ENCODE measurements at places on chromosomes 7 and 10. TPM values are rescaled to one million over a fixed set of nuclear protein-coding genes. Genes with fewer than 3 reads are reported as not detected.

GRCh38 chr7:69232445-69233376 is 365.6 kb upstream of the AUTS2 start:
- DNase-seq, result no peak

DNA sequence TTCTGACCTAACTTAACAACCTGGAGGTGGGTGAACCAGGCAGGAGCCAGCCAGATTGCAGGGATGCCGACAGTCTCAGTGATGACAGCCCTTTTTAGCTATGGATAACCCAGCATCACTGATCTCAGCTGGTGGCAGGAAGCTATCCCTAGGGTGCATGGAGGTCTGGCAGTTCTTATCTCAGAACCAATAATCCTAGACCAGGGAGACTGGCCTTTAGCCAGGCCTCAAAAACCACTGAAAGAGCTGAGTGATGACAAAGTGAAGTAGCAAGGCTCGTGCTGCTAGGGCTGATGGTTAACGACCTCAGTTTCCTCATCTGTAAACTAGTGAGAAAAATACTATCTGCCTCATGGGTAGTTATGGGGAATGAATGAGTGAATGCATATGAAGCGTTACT is 112.5 kb downstream of the RALA start:
- DNase-seq, result no peak

PIP4K2A gene
- 34.7 TPM for total RNA-seq

DNA sequence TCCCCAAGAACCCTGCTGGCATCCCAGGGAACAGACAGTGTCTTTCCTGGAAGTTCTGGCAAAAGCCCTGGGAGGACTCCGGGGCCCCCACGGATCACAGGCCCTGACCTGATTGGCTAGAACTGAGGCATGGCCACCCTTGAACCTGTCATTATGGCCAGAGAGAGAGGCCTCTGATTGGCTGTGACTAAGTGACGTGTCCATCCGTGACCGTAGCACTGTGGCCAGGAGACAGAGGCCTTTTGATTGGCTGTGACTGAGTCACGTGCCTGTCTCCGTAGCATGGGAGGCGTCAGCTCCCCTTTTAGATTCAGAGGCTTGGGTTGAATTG is 163.8 kb downstream of the RGS10 start:
- DNase-seq, result no peak

GRCh38 chr10:132326344-132326889 is 5.6 kb upstream of the LRRC27 start:
- no peak for DNase-seq

- DNase-seq, result no peak
Observed at GRCh38 chr7:25173184-25173583, 48.1 kb upstream of the CYCS start.

DNA sequence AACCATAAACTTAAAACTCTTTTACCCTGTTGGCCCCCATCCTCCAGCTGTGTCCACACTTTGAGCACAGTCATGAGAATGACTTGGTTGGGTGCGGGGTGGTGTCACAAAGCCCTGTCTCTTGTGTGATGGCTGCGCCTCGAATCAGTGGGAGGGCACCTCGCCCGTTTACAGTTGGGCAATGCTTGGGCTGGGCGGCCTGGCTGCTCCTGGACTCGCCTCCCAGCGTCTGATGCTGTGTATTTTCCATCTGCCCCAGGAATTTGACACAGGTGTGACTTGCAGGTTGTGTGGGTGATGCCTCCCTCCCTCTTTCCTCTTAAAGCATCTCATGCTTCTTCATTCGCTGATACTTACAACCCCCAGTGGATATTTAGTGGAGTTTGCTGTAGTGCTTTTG is 33.7 kb downstream of the CHST12 start:
- DNase-seq, result no peak

DNA sequence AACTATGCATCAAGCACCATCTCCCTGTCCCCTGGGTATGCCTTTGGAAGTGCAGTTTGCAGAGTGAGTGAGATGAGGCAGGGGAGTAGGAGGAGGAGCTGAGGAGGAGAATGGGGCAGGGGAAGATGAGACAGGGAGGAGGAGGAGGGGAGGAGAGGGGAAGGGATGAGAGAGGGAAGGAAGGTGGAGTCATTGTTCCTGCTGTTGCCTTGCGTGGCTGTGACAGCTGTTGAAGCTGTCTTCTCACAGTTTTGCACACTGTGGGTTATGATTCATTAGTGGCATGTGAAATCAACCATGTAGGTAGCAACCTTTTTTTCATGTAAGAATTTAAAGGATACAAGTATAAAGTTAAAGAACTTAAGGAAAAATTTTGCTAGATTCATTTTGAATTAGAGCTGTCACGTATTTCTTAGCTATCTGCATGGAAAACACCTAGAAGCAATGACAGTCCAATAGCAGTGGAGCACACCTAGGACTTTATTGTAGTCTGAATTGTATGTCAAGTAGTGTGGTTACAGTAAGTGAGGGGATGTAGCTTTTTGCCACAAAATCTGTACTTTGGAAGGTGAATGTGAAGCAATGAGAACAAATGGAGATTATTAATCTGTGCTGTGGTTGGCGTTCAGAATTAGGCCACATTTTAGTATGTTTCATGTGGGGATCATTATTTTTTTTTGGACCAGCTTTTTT is 21.7 kb downstream of the CCM2 start:
- no peak for DNase-seq

DNA sequence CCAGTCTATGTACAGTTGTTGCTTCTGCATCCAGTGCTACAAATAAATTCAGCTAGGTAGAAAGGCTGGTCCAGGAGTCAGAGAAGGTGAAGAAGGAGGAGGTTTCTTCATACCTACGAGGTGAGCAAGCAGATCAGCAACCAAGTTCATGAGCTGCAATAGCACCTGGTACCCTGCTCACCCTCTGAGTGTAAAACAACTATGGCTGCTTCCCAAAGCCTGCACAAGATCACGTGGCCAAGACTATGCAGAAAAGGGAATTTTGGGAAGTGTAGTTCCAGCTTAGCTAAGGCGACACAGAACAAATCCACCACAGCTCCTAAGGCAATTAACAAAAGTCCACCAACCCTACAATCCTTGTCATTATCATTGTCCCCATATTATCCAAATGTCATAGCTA is 95.9 kb upstream of the AUTS2 start:
- no peak for DNase-seq

GRCh38 chr7:39086638-39087360 is 109.1 kb downstream of the POU6F2 start:
- DNase-seq, result no peak

GRCh38 chr10:36608251-36608650 is 517.1 kb upstream of the ANKRD30A start:
- peak; percentile 86 for DNase-seq

AASS gene
- 34.0 TPM for total RNA-seq

GRCh38 chr10:98378722-98379121 is 36.3 kb downstream of the PYROXD2 start:
- DNase-seq, result no peak

DNA sequence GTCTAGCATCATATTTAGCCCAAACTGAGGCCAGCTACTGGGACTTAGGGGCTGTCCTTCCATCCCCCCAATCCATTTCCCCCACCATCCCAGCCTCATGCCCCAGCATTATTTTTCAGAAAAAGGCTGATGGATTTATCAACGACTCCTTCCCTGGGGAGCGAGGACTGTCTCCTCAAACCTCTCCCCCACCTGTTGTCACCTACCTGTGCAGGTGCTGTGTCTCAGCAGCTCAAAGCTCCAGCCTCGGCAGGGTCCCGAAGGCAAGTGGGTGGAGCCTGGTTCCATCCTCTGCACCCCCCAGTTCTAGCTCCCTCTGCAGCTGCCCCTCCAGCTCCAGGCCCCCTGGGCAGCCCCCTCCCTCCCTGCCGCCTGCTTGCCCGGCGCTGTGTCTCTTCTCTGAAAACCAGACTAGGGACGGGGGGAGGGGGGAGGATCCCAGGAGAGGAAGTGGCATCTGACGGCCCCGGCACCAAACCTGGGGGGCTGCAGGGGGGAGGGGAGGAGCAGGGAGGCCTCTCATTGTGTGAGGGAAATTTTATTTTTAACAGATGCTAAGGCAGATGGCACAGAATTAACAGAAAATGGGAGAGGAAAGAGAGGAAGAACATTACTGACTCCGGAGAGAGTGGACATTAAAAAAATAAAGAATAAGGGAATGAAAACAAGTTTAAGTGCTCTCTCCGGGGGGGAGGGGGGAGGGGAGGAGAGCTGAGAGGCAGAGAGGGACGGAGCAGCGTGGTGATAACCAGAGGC is 61.7 kb upstream of the PAX2 start:
- no peak for DNase-seq

NOLC1 gene
- 42.9 TPM for total RNA-seq

AOAH gene
- not detected for total RNA-seq

DNA sequence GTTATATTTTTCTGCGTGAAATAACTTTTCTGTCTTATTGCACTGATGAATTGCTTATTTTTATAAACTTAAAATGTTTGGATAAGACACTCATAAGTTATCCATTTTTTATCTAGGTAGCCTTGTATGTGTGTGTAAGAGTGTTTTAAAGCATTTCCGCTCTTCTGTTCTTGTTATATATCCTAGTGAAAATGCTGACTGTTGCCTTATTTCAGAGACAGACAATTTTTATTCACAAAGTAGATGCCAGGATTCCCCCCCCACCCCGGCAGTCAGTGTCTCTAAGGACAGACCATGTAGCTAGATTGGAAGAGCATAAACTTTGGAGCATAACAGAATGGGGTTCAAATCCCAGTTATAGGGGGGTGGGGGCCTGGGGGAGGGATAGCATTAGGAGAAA is 1.6 kb downstream of the SMC3 start:
- no peak for DNase-seq

DNA sequence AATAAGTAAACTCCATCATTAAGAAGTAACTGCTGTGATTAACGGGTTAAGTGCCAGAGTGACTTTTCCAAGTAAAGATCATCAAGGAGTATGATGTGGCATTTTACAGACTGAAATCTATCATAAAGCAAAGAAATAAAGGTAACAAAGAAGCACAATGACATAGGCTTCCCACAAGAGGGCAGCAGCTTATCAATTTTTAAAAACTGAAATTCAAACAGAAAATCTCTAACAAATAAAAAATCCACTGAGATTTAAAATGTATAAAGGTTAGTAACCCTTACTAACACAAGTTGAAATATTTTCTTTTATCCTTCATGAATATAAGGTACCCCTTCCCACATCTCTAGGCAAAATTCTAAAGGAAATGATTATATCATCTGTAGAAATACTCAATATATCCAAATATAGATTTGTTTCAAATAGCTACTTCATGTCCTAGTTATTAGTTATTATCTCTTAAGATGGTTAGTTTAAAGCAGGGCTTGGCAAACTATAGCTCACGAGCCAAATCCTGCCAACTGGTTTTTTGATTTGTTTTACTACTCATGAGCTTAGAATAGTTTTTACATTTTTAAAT is 29.2 kb downstream of the FAM3C start:
- DNase-seq, result no peak

GPRIN2 gene
- total RNA-seq, result not detected

DNA sequence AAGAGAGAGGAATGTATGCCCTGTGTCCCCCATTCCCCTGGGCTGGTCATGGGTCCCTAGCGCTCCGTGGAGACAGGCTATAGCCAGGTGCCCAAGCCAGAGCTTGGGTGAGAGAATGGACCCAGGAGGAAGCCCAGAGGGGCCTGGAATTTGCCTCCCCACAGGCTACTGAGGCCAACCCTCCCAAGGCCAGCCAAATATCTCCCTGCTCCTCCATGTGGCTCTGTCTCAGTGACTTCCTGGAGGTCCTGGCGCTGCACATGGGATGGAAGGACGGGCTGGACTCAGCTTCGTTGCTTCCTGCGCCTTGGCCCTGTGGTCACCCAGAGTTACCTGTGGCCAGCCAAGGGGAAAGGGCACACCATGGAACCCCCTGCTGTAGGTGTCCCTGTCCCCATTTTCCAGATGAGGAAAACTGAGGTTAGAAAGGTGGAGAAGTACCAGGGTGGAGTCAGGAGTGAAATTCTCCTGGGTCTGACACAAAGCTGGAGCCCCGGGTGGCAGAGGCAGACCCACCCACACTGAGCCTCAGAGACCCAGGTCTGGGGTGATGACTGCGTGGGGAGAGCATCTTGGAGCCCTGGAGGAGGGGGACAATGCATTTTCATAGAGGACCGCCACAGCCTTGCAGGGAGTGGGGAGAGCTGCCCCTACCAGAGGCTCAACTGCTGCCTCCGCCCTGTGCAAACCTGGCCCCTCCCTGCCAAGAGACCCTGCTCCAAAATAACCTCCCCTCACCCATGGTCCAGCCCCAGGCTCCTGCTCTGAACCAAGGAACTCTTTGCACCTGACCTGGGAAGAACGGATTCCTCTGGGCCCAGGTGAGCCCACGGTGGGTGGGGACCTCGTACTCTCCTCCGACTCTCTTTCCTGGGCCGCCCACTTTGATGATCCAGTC is 42.6 kb downstream of the TMEM270 start:
- no peak for DNase-seq

DNA sequence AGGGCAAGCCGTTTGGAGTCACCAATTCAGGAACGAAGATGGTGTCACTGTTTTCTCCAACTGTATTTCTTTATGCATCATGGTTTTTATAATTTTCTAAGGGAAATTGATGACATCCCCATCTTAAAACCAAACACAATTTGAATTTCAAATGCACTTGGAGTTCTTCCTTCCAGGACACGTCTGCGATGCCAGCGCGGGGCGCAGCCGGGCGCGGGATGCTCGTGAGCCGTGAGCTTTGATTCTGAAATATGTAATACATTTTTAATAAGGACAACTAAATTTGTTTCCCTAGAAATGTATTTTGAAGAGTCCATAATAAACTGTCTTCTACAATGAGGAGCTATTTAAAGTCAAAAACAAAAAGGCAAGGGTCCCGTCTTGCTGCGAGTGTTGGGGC is 492.1 kb downstream of the DNAJB6 start:
- DNase-seq, result no peak

DNA sequence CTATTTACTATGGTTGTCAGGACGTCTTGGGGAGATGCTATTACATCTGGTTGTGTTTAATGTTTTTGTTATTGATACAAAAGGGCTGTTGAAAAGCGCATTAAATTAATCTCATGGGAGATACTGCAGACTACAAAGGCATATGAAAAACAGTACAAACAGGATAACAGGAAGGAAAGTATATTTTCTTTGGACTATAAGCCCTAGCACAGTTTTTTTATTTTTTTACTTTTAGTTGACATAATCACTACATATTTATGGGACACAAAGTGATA is 341.3 kb downstream of the ARL4A start:
- DNase-seq, result no peak

VPS37D gene
- total RNA-seq, result 4.3 TPM

MRPS17 gene
- 20.9 TPM for total RNA-seq

DNA sequence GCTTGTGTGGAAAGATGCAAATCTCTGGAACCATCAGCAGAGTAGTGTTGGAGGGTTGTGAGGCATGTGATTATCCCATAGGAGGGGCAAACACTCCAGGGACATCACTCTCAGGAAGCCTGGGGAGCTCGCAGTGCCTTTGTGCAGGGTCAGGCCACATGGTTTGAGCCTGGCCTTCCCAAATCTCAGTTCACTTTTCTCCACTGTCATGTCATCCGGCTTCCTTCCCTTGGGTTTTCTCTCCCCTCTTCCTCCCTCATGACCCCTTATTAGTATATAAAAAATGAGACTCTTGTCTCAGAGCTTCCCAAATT is 20.4 kb downstream of the TSPAN14 start:
- DNase-seq, result no peak

DNA sequence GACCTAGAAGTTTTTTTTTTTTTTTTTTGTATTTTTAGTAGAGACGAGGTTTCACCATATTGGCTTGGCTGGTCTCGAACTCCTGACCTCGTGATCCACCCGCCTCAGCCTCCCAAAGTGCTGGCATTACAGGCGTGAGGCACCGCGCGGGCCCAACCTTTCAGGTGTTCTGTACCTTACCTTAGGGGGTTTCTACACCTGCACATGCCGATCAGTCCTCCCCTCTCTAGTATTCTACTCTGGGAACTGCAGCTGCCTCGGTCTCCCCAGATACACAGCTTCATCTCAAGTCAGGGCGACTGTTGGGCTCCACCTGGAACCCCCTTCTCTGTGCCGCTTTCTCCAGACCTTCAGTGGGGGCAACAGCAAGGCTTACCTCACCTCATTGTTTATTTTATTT is 79.9 kb downstream of the TACC2 start:
- no peak for DNase-seq

MLXIPL gene
- not detected for total RNA-seq

All from pulmonary artery endothelial cell (primary cell).